Pons (tissue), 1 donor: ENCODE measurements at places on chromosomes 3 and 15.

- DNase-seq: peak; percentile 26
Observed at GRCh38 chr15:66603301-66604179, 37.7 kb upstream of the LCTL start.

DNA sequence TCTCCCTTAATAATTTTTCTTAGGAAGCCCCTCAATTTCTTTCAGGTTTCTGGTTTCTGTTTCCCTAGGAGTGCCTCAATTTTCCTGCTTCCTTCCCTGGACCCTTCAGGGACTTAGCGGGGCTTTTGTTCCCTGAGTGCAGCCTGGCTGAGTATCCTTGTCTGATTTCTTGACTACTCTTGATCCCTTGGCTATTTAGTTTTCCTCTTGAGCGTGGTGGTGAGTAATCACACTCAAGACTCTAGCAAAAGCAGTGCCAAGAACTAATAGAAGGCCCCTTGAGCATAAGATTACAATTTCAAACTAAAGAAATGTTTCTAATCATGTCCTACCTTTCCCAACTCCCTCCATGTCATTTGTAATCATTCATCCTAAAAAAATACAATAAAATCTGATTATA, 94.3 kb upstream of the C3orf80 start:
- DNase-seq: no peak

DNA sequence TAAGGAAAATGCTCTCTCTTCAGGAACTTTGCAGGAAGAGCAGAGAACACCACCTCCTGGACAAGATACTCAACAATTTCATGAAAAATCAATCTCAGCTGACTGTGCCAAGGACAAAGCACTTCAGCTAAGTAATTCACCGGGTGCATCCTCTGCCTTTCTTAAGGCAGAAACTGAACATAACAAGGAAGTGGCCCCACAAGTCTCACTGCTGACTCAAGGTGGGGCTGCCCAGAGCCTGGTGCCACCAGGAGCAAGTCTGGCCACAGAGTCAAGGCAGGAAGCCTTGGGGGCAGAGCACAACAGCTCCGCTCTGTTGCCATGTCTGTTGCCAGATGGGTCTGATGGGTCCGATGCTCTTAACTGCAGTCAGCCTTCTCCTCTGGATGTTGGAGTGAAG, 200.5 kb downstream of the AKAP13 start:
- DNase-seq: peak; percentile 37

DNA sequence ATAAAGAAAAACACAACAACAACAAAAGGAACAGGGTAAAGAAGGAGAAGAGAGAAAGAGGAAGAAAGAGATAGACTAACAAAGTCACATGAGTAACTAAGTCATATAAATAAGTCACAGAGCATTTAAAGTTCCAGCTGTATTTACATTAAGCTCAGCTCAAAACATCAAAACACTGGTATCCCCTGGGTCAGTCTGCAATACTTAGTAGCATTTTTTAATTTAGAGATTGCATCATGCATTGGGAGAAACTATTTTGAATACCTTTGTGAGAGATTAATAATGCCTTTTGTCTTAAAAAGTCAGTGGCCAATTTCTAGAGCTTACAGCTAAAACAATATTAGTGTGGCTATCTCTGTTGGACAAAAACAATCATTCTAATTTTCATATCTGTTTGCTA, 78.4 kb downstream of the NEK10 start:
- no peak for DNase-seq

GRCh38 chr3:102533784-102534183, 99.0 kb downstream of the ZPLD1 start:
- DNase-seq: no peak
